ENCODE measurements at places on chromosomes 6 and 20. TPM values are rescaled to one million over a fixed set of nuclear protein-coding genes. Genes with fewer than 3 reads are reported as not detected.
A peak's percentile ranks its signal among the peaks of the same experiment; 100 is the strongest.

Gene GNAS-AS1
- total RNA-seq = 1.5 TPM

Gene HLA-DOA
- 209 TPM for total RNA-seq

Gene CFAP206
- not detected for total RNA-seq

Gene PTCHD4
- total RNA-seq = not detected

Gene HLA-DMA
- total RNA-seq = 558 TPM

Gene SRC
- total RNA-seq = 16.8 TPM

- H3K4me1 ChIP-seq = no peaks in the 10 kb centered on the region
- H3K27me3 ChIP-seq = peaks cover 4% of the 10 kb centered on the region
- no peak overlapping the region for H3K27ac ChIP-seq
- no peaks in the 10 kb centered on the region for H3K36me3 ChIP-seq
These were observed 66.4 kb downstream of the SNRNP48 start for GRCh38 chr6:7656355-7656754.

DNA sequence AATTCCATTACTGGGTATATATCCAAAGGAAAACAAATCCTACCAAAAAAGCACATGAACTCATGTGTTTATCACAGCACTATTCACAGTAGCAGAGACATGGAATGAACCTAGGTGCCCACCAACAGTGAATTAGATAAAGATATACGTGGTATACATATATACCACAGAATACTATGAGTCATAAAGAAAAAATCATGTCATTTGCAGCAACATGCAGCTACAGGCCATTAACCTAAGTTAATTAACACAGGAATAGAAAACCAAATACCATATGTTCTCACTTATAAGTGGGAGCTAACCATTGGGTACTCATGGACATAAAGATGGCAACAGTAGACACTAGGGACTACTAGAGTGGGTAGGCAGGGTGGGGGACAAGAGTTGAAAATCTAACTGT, 4.2 kb downstream of the OR2B2 start:
- no peaks in the 10 kb centered on the region for H3K27me3 ChIP-seq
- no peaks in the 10 kb centered on the region for H3K36me3 ChIP-seq
- H3K4me3 ChIP-seq = no peak overlapping the region
- no peak overlapping the region for H3K27ac ChIP-seq

- peaks cover 79% of the 10 kb centered on the region for H3K4me1 ChIP-seq
- H3K27me3 ChIP-seq = no peaks in the 10 kb centered on the region
- H3K4me3 ChIP-seq = peak overlapping the region; percentile 15
- H3K36me3 ChIP-seq = no peaks in the 10 kb centered on the region
- peak overlapping the region; percentile 42 for H3K27ac ChIP-seq
These were observed 14.9 kb upstream of the BACH2 start for GRCh38 chr6:90311569-90311968.

DNA sequence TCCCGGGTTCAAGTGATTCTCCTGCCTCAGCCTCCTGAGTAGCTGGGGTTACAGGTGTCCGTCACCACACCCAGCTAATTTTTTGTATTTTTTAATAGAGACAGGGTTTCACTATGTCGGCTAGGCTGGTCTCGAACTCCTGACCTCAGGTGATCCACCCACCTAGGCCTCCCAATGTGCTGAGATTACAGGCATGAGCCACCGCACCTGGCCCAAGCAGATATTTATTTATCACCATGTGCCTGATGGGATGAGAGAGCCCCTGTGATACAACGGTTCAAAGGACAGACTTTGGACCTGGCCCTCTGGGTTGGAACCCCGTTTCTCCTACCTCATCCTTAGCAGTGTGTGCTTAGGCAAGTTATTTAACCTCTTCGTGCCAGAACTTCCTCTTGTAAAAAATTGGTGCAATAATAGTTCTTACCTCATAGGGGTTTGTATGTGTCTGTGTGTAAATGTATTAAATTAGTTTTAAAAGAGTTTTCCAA, 19.2 kb upstream of the STK38 start:
- DNase-seq = no peak
- H3K4me3 ChIP-seq = no peak overlapping the region
- no peaks in the 10 kb centered on the region for H3K36me3 ChIP-seq
- H3K4me1 ChIP-seq = peaks cover 6% of the 10 kb centered on the region
- no peak overlapping the region for H3K27ac ChIP-seq
- no peaks in the 10 kb centered on the region for H3K27me3 ChIP-seq

DNA sequence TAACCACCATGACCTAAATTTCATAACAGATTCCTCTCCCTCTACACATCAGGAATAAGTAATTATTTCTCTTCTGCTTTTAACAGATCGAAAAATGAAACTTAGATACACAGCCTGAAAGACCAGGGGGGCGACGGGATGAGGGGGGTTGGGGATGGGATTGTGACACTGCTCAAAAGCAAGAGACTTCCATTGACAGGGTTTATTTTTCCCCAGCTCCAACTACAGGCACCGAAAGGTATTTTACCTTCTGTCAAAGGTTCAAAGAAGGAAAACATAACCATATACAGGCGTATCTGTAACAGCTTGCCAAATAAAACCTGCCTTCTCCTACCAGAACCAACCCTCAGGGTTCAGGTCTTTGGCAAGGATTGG, 1.3 kb downstream of the EPHA7 start:
- peaks cover 22% of the 10 kb centered on the region for H3K27me3 ChIP-seq
- no peak overlapping the region for H3K27ac ChIP-seq
- H3K4me1 ChIP-seq = peaks cover 32% of the 10 kb centered on the region
- DNase-seq = peak; percentile 3

DNA sequence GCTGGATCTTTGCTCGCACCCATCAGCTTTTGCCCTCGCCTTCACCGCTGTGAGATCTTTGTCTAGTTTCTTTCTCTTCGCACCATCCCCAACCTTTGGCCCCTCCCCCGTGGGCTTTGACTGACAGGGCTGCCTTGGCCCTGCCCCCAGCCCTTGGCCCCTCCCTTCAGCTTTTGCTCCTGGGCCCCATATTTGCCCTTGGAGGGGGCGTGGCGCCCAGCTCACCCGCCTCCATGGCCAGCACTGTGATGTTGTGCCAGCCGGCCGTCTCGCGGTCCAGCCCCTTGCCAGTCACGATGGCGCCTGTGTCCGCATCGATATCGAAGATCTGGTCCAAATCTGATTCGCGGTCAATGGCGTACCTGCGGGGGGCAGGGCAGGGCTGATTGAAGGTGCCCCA, 81.1 kb downstream of the CD40 start:
- no peak overlapping the region for H3K4me3 ChIP-seq
- H3K4me1 ChIP-seq = no peaks in the 10 kb centered on the region
- no peak for DNase-seq
- peaks cover 6% of the 10 kb centered on the region for H3K27me3 ChIP-seq

- no peaks in the 10 kb centered on the region for H3K4me1 ChIP-seq
- peak; percentile 19 for DNase-seq
- no peaks in the 10 kb centered on the region for H3K36me3 ChIP-seq
- no peak overlapping the region for H3K4me3 ChIP-seq
- H3K27me3 ChIP-seq = no peaks in the 10 kb centered on the region
These were observed 69.1 kb downstream of the SLC35F1 start for GRCh38 chr6:117976030-117976651.

DNA sequence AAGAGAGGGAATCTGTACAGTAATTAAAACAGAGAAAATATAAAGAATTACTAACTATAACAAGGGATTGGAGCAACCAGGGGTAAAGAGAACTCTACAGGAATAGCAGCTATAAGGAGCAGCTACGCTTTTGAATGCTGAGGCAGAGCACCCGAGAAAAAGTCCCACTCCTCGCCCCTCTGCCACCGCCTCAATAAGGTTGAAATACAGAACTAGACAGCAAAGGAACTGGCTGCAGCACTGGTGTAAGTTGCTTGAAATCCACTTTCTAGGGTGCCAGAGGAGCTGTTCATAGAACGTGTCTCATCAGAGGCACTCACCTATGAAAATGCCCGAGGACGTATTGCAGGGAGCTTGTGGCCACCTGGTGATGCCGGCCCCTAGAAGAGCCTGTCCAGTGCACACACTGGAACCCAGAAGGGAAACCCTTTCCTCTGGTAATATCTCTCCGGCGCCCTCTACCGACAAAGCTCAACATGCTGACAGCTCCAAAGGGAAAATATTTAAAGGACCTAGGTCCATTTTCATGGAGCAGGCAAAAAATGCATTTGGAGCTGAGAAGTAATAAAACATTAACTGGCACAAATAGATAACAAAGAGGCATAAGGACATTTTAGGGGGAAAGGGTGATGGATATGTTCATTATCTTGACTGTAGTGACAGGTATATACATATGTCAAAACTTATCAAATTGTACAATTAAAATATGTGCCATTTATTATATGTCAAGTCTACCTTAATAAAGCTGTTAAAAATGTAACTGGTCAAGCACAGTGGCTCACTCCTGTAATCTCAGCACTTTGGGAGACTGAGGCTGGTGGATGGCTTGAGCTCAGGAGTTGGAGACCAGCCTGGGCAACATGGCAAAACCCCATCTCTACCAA, 137.4 kb upstream of the HDAC2 start:
- no peak overlapping the region for H3K27ac ChIP-seq
- no peaks in the 10 kb centered on the region for H3K4me1 ChIP-seq
- peaks cover 12% of the 10 kb centered on the region for H3K27me3 ChIP-seq
- peak; percentile 3 for DNase-seq
- H3K4me3 ChIP-seq = no peak overlapping the region

DNA sequence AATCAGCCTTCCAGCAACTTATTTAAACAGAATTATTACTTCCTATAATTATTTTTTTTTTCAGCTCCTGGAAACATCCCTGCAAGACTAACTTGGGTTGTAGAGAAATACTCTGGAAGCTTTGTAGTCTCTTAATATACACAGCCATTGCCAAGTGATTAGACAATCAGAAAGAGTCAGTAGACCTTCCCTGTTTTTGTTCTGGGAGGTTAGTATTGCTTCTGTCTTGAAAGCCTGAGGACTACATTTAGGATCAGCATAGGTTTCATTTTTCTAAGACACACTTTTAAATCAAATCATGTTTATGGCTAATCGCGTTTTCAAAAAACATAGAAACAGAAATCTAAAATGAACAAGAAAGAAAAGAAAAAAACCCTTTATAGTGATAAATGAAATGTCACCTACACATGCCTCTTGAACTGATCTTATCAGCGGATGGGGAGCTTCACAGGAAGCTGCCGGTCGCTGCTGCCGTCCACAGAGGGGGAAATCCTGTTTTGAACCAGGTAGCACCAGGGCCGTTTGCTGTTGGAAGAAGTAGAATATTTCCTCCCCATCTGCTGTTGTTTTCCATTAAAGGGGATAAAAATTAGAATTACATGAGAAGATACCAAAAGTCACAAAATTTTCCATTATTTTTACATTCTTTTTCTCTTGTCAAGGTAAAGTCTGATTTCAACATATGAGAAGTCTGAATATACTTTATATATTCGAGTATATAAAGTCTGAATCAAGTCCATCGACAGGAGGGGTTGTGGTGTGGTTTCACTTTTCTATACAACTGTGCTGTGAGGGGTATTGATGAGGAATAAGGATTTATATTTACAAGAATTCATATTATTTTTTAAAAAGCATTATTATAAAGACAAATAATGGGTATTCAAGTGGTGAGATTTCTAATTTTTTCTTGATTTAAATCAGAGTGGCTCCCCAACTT, 94.6 kb downstream of the ARMC2 start:
- H3K36me3 ChIP-seq = no peaks in the 10 kb centered on the region
- H3K27ac ChIP-seq = peak overlapping the region; percentile 20
- H3K4me3 ChIP-seq = peak overlapping the region; percentile 47
- peak; percentile 51 for DNase-seq
- H3K4me1 ChIP-seq = peaks cover 19% of the 10 kb centered on the region

DNA sequence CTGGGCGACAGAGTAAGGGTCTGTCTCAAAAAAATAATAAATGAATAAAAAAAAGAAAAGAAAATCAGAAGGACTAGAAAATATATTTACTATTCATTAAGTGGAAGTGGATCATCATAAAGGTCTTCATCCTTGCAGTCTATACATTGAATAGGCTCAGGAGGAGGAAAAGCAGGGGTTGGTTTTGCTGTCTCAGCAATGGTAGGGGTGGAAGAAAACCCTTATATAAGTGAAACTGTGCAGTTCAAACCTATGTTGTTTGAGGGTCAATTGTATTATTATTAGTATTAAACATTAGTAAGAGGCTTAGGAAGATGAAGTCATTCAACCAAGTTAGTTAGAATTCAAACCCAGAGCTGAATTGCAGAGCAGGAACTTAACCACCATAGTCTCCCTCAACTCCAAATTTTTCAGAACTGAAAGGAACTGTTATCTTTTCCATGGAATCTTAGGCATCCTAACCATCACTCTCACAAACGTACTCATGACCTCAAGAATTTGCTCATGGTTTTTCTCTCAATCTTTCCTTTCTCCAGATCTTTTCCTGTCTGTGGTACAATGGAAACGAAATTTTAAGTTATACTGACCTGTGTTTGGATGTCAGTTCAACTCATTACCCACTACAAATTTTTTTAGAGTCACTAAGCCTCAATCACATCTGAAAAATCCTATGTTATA, 7.7 kb upstream of the SMIM13 start:
- no peaks in the 10 kb centered on the region for H3K4me1 ChIP-seq
- peaks cover 3% of the 10 kb centered on the region for H3K27me3 ChIP-seq
- no peak for DNase-seq
- no peaks in the 10 kb centered on the region for H3K36me3 ChIP-seq

DNA sequence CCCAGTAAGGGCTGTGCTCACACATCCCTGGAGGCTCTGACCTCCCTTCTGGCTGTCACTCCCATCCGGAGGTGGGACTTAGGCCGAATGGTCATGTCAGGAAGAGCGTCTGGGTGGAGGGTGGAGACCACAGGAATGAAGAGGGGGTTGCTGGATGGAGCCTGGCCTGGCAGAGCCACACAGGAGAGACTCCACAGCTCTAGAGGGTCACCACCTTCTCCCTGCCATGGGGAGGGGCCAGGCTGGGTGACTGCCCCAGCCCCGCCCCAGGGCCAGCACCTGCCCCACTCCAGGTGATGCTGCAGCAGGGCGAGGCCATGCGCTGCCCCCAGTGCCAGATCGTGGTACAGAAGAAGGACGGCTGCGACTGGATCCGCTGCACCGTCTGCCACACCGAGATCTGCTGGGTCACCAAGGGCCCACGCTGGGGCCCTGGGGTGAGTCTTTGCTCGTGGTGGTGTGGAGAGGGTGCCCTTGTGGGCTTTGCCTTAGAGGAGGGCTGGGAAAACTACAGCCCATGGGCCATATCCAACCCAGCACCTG, 20.6 kb downstream of the RBCK1 start:
- peaks cover 55% of the 10 kb centered on the region for H3K36me3 ChIP-seq
- no peak for DNase-seq
- H3K27me3 ChIP-seq = no peaks in the 10 kb centered on the region
- H3K4me1 ChIP-seq = peaks cover 6% of the 10 kb centered on the region
- no peak overlapping the region for H3K4me3 ChIP-seq

DNA sequence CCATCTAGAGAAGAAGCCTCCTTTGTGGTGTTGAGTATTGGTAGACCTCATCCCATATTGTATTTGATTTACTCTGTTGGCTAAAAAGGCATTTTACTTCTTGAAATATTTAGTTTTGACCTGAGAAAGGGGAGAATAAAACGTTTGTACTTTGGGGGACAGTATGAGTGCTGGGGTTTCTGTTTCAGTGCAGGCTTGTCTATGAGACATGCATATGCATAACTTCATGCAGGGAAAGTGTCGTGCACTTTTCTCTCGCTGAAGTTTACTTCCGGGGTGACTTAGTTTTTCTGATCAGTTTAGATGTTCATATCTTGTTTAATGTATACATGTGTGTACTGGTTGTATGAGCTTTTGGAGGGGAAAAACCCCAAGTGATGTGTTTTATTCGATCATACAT, 59.5 kb downstream of the UTRN start:
- peaks cover 78% of the 10 kb centered on the region for H3K4me1 ChIP-seq
- peak; percentile 47 for DNase-seq
- peak overlapping the region; percentile 85 for H3K4me3 ChIP-seq
- no peaks in the 10 kb centered on the region for H3K36me3 ChIP-seq
- peak overlapping the region; percentile 89 for H3K27ac ChIP-seq

GRCh38 chr20:45467861-45468260, 1.7 kb upstream of the WFDC2 start:
- no peak overlapping the region for H3K4me3 ChIP-seq
- H3K27ac ChIP-seq = no peak overlapping the region
- DNase-seq = no peak
- no peaks in the 10 kb centered on the region for H3K36me3 ChIP-seq
- H3K27me3 ChIP-seq = peaks cover 42% of the 10 kb centered on the region
